Forelimb muscle (tissue), 1 donor: ENCODE measurements at places on chromosomes 1 and 21. TPM values are rescaled to one million over a fixed set of nuclear protein-coding genes. Genes with fewer than 3 reads are reported as not detected.

DNA sequence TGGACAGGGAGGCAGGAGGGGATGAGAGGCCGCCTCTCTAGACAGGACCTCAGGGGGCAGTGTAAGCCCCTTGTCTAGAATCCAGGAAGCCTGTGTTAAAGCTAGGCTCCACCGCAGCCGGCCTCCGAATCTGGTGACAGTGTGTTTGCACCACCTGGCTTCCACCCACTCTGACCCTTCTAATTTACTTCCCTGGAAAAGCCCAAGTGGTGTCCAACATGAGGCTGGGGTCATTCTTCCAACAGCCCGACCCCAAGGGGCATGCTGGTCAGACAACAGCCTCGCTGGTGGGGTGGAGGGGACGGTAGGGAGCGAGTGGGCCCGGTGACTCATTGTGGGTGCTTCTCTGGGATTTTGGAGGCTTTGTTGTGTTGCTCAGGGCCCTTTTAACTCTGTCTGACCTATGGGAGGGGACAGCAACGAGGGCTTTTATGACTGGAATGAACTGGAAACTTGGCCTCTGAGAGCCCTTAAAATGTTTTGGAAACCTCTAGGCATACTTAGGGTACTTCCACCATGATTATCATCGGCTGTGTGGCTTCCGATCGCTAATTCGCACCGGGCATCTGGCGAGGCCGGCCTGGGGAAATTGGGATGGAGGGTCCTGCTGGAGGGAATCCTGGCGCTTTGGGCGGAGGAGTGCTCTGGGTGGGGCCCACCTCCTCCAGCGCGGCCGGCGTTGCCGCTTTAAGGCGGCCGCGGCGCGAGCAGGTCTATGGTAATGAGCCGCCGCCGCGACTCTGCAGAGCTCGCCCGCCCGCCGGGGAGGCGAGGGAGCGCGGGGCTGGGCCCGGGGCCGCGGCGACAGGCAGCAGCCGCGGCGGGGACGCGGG, at the start of gene CELSR2:
CELSR2 (plus strand) TSS at position 743 of the 833 bp plus-strand sequence. CDS start 541 bp downstream, outside the sequence.
- DNase-seq = no peak

The NGF gene
- 1.9 TPM for polyA plus RNA-seq

The C1orf141 gene
- polyA plus RNA-seq = not detected

DNA sequence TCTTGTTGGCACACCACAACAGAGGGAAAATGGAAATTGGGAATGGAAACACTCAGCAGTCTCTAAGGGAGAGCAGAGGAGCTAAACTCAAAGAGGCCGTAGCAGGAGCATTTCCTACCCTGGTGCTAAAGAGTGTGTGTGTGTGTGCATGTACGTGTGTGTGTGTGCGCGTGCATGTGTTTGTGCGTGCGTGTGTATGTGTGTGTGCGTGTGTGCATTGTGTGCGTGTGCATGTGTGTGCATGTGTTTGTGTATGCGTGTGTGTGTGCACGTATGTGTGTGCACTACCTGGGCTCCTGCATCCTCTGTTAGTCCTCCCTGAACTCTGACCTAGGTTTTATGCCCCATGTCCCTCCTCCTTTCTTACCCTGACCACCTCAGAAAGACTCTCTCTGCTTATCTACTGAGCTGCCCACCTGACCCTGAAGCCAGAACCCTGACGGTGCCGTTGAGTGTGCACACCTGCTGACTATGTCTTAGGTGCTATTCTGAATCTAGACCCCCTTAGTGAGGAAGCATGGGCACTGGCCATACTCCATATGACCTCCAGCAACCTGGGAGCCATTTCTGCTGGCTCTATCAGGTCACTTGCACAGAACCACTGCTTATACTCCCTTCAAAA, 157.1 kb upstream of the HMGB4 start:
- no peak for DNase-seq

The CDKN2C gene
- 10.3 TPM for polyA plus RNA-seq

DNA sequence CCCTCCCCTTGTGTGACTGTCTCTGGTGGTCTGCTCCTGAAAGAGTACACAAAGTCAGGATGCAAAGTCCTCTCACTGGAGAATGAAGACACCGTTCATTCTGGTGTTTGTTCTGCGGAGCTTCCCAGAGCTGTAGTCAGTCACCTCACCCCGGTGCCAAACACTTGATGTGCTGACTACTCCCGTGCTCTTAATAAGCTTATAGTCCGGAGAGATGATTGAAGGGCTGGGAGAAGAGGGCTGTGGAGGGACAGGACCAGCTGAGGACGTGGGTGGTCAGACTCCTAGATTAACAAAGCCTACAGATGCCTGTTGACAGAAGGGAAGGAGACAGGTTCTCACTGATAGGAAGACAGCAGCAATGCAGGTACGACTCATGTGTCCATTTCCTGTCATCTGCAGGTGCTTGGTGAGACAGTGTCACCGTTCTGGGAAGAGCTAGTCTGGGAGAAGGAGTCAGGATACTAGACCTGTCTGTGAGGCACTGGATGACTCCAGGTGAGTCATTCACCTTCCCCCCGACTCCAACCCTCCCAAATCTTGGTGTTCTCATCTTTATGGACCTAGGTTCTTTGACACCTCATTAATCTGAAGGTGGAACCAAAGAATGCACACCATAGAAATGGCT, 40.4 kb upstream of the LRRN2 start:
- no peak for DNase-seq

DNA sequence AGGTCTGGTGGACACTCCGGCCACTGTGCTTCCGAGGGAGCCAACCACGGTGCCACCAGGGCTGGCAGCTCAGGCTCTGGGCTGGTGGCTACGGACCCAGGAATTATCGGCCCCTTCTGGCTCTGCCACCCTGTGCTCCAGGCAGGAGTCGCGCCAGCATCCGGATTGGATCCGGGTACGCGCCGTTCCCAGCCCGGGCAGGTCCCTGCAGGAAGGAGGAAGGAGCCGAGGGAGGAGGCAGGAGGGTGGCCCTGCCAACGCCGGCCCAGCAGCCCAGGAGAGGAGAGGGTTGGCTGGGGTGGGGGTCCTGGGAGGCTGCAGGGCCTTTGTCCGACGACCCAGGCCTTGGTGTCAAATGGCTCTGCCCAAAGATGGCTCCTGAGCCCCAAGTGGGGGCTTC, 160.5 kb downstream of the CASZ1 start:
- DNase-seq = no peak

DNA sequence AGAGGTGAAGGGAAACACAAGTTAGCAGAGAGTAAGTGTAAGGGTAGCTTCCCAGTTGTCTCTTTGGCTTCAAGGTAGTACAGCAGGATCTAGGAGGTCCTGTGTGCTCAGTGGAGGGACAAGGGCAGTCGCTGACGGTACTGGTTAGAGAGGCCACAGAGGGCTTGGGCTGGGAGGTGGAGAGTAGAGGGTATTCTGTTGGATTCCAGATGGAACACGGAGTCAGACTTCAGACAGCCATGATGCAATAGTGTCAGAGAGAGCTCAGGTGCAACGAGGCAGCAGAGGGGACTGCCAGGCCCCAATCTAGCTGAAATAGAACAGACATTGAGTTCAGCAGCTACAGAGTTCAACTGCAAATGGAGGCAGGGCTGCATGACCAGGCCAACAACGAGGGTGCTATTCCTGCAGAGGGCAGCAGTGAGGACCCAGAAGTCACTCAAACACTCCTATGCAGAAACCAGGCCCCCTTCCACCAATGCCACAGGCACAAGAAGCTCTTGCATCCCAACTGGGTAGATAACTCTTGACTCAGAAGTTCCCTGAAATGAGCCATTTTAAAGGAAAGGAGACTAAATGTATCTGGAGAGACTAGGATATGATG, 325.0 kb upstream of the ESRRG start:
- DNase-seq = no peak

DNA sequence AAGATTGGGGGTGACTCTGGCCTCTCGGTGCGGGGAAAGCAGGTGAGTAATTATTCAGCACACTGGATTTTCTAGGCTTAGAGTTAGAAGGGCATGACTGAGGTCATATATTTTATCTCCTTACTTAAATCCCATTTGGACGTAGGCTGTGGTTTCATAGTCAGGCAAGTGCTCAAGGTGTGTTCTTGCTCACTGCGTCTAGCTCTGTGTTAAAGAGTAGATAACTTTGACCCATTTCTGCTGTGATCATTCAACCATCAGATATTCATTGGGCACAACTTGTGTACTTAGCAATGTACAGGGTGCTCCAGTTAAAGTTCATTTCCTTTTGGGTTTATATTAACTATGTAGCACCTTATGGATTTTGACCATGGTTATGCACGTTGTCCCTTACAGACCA, 14.6 kb downstream of the PFKFB2 start:
- no peak for DNase-seq

The COL9A2 gene
- polyA plus RNA-seq = 1.6 TPM

DNA sequence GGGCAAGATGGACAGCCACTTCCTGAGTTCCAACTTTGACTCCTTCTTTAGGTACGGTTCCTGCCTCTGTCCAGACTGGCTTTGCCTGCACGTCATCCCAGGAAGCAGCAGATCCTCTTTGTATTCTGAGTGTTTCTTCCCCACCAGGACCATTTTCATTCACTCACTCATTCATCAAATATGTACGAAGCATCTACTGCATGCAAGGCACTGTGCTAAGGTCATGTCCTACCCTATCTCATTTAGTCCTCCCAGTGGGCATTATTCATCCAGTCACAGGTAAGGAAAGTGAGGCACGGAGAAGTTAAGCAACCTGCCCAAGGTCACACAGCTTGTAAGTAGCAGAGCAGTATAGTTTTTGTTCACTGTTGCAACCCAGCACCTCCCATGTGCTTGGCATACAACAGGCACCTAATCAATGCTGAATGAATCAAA, 13.9 kb downstream of the CRYBG2 start:
- DNase-seq = no peak

DNA sequence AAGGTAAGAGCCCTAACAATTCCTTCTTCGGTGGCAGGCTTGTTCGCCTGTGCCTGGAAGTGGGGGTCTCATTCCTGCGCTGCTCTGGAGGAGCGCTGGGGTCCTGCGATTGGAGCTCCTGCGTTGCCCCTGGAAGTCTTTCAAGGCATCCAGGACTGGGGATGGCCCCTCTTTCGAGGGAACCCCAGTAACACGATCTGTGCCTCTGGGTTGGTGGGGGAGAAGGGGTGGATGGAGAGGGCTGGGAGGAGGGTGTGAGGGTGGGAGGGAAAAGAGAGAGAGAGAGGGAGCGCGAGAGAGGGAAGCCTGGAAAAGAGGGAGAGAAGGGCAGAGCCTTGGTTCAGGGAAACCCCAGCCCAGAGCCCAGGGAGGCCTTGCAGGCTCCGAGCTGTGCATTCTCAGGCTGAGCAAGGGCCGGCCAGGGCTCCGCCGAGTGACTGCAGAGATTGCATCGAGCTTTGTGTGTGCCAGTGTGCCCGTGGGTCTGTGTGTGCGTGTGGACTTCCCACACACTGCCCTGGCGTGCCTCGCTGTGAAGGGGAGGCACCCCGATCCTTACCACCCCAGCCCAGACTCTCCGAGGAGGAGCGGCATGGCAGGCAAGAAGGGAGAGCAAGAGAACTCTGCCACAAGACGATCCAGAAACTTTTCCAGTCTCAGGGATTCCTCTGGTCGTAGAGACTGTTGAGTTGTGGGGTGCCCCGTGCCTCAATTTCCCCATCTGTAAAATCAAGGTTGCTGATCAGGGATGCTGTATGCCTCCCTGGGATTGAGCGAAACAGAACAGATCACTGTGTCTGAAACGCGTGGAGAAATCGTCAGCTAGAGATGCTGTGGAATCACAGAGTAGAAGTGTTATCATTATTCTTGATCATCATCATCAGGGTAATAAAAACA, 619 bp downstream of the BCL9 start:
- DNase-seq = peak; percentile 45

DNA sequence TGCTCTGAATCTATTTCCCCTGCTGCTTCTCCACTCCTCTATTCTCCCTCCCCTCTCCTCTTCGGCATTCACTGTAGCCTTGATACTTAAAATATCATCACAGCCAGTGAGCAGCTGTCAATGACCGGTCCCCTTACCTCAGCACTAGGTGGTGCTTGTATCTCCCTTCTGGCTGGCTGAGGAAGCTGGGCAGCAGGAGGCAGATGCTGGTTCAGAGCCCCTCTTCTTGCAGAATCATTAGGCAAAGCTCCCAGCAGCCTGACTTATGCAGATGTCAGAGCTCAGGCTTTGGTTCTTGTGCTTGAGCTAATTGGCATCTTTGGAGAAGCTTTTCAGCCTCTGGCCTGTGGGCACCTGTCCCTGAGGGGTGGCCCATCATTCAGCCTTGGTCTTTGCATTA, 31.9 kb upstream of the KCNA2 start:
- DNase-seq = no peak

- no peak for DNase-seq
These were observed 72.1 kb upstream of the SIM2 start for GRCh38 chr21:36626791-36627190.
